ENCODE measurements at places on chromosomes 16 and 17.

DNA sequence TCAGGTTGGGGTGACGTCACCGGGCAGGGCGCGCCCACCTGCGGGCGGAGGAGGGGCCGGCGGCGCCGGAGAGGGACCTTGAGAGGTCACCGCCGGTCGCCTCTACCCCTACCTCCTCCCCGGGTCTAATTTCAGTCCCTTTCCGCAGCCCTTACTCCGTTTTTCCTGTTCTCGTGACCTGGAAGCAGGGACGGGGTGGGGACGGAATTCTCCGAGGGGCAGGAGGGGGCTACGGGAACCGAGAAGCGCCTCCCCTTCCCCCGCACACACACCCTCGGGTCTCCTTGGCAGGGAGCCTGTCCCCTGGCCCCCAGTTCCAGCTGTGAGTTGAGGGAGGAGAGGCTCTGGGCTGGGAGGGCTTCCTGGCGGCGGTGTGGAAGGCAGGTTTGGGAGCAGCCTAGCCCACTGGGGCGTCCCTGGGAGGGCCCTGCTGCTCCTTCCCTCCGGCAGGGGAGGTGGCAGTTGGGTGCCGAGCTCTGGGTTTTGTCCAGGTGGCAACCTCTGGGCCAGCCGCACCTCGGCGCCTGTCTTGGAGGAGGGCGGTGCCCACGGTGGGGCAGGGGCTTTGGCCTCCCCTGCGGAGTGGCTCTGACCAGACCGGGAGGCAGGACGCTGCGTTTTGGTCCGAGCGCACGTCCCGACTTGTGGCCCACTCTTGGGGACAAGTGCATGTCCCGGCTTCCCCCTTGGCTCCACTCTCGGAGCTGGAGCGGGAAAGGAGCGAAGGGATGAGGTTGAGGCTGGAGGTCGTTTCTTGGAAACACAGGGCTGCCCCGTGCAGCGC is 773 bp downstream of the SYNGR3 start:
- no peak for DNase-seq

GRCh38 chr17:1959871-1960544 is 65.1 kb downstream of the RTN4RL1 start:
- DNase-seq = no peak

GRCh38 chr16:56424791-56425438 is 430 bp downstream of the AMFR start:
- peak; percentile 28 for DNase-seq

DNA sequence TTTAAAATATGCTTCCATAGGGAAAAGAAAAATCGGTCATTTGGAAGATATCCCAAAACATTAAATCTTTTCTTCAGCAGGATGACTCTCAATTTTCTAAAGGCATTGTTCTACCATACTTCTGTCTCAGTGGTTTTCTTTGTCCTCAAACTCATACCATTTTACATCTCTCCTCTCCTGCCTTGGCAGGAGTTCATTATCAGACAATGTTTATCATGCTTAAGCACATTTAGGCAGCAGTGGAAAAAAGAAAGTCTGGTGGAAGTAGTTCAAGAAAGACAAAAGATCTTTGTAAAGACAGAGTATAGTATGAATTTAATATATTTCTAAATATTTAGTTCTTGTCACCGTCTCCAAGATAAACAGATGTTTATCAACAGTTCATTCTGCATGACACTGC is 68.2 kb downstream of the CDK12 start:
- no peak for DNase-seq

DNA sequence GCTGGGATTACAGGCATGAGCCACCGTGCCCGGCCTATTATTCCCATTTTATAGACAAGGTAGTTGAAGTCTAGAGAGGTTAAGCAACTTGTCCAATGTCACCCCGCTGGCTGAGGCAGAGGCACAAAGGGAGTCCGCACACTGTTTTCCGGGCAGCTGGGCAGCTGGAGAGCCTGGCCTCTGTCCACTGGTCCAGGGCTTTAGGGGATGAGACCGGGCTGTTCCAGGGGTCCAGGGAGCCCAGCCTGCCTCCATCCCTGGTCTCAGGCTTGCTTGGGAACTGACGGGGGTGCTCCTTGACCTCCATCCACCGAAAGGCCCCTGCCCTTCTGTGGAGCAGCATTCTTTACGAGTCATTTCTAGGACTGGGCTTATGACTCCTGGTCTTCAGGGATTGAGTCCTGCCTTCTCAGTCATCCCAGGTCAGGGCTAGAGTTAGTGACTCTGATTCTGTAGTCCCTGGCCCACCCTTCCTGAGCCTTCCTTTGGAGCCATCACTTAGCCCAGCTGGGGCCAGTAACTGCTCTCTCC is 37.5 kb downstream of the SOCS3 start:
- DNase-seq = no peak

DNA sequence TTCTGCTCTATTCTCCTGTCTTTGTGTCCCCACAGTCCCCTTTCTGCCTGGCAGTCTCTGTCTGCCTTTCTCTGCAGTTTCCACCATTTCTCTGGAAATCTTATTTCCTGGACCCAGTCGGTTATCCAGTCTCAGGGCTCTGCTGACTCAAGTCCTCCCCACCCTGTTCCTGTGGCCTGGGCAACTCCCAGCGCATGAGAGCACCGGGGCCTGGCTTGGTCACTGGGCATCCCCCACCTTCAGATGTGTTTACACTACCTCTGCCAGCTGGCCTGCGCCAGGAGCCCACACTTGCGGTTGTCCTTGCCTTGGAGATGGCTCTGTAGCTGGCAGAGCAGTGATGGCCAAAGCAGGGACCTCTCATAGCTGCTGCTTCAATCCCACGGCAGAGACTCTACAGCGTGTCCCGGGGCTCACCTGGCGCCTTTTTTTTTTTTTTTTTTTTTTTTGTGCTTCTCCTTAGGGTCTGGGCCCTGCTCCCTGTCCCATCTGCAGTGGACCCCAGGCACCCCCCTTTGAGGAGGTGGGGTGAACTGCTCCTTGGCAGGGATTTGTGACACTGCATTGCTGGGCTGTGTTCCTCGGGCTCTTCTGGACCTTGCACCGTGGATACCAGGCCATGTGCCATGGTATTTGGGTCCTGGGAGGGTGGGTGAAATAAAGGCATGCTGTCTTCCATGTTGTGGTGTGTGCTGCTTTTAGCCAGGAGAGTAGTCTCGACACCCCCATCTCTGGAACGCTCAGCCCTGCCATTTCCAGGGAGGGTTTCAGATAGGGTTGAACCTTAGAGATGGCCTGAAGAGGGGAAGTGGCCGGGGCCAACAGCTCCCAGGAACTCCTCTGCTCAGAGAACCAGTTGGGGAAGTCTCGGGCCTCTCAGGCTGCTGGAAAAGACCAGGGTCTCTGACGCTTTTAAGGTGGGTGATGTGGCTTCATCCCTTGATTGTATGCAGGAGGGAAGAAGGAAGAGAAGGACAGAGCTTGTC is 17.5 kb downstream of the GUCY2D start:
- DNase-seq = no peak

DNA sequence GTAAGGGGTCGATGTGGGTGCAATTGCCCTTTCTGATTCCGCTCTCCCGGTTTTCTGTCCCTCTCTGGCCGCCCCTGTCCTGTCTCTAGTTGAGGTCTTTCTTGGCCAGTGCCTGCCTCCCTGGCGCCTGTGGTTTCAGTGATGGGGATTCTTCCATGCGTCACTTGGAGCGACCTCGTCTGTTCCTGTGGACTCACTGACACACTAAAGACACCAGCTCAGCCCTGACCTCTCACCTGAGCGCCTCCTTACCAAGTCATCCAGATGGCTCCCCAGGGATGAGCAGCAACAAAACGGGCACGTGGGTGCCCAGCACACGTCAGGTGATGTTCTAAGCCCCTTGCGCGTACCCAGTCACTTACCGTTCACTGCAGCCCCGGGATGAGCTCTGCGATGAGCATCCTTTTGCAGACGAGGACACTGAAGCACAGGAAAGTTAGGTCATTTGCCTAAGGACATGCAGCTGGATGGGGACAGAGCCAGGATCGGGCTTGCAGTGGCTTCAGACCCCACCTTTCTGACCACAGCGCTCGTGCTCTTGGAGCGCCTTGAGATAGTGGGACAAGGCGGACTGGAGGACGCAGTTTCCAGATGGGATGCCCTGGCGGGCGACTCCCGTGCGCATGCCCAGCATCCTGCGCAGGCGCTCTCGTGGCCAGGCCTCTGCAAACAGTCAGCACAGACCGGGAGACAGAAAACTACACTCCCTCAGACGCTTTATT is 11.5 kb upstream of the LGALS3BP start:
- DNase-seq = no peak

GRCh38 chr16:74291577-74292208 is 4.9 kb upstream of the PSMD7 start:
- no peak for DNase-seq

DNA sequence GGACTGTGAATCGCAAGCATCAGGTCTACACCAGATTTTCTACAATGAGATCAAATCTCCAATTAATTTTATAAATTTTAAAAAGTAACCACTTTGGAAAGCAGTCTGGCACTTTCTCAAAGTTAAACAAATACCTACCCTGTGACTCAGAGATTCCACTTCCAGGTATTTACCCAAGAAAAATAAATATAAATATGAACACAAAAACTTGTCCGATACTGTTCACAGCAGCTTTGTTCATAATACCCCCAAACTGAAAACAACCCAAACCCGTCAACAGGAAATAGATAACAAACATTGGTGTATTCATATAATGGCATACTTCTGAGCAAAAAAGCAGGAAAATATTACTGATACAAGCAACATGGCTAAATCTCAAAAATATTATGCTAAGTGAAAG is 12.1 kb downstream of the ZDHHC7 start:
- no peak for DNase-seq

GRCh38 chr16:65967376-65967775 is 399.1 kb upstream of the CDH5 start:
- no peak for DNase-seq

DNA sequence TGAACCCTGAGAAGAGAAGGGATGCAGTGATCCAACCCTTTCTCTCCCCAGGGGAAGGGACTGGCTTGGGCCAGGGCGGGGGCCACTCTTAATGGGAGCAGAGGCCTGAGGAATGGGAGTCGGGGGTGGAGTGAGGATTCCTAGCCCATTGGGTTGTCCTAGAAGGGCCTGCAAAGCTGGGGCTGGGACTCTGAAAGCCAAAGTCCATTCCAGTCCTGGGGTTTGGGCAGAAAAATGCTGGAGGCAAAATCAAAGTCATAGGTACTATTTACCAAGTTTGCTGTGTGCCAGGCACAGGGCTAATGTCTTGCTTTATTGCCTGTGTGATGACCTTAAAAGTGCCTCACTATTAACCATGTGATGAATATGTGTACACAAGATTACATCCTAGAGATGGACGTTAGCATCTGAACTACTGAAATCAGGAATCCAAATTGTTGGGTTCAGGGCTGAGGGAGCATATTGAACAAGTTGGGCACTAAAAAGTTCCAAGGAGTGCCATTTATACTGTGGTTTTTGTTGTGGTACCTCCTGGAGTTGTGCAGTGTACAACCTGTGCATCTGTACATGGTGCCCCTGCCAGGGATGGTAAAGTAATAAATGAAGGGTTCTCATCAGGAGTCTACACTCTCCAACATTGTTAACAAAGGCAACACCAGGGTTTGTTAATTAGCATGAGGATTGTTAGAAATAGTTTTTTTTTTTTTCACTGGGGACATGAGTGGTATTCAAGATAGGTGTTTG is 84.4 kb upstream of the NKD1 start:
- no peak for DNase-seq

DNA sequence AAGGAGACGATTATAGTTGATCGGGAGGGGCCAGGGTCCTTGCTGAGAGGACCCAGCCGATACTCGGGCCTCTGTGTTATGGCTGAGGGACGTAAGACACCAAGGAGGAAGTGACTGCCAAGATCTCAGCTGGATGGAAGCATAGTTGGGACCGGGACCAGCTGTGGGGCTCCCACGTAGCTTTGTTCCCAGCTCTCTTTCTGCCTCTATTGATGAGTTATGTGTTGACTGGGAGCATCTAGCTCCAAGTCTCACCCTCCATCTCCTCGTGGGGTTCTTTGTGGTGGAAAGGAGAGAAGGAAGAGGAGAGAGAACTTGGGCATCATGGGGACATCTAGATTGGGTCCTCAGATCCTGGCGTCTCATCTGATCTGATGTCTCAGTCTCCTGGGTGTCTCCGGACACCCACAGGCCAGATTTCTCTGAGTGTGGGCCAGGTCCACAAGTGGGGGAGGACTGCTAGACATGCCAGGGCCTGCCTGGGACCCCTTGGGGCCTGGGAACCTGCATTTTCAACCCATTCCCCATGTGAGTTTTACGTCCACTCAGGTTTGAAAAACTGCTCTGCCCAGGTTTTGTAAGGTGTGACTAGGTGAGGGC is 1.0 kb downstream of the MGRN1 start:
- DNase-seq = no peak

DNA sequence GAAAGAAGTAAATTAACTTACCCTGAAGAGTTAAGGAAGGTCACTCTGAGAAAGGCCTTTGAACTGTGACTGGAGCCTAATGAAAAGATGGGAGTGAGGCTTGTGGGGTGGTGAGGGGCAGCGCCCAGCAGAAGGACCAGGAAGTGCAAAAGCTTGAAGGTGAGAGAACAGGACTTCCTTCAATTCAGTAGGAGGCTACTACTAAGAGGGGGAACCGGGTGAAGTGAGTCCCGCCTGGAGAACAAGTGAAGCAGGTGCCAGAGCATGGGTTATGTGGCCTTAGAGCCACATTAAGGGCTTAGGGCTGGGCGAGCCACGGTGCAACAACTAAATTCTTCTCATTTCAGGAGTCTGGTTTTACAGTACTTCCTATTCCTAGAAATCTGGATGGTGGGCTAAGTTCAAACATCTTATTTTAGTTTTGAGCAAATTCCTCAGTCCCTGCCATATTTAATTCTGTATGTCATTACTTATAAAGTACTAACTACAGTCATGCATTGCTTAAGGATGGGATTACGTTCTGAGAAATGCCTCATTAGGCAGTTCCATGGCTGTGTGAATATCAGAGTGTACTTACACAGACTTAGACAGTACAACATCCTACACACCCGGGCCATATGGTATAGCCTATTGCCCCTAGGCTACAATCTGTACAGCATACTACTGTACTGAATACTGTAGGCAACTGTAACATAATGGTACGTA is 5.1 kb downstream of the CFAP20 start:
- DNase-seq = no peak

- DNase-seq = no peak
These were observed 4.2 kb upstream of the MGAT5B start for GRCh38 chr17:76864024-76864423.

DNA sequence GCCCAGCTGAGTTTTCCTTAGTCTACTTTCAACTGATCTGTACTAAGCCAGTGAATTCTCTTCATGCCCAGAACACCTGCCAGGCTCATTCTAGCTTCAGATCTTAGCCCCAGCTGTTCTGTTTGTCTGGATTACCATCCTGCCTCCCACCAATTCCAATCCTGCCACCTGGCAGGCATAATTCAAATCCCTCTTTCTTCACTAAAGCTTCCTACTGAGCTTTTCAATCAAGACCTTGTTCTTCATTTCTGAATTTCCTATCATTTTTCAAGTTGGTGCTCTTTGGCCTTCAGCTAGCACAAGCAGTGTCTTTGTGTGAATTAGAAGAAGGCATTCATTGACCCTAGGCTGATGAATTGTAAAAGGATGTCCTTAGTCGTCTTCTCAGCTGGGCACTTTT is 357.6 kb downstream of the UTP18 start:
- no peak for DNase-seq

Data from activated CD4-positive, alpha-beta T cell treated with anti-CD3 and anti-CD28 coated beads, Interleukin-2, amount 10 ng/mL, durations not matched to agents 7 days and 5 days (primary cell).